ENCODE measurements at places on chromosomes 16 and 17.

- peak; percentile 23 for DNase-seq
Measured at GRCh38 chr17:31493656-31494155, 102.2 kb downstream of the RAB11FIP4 start.

DNA sequence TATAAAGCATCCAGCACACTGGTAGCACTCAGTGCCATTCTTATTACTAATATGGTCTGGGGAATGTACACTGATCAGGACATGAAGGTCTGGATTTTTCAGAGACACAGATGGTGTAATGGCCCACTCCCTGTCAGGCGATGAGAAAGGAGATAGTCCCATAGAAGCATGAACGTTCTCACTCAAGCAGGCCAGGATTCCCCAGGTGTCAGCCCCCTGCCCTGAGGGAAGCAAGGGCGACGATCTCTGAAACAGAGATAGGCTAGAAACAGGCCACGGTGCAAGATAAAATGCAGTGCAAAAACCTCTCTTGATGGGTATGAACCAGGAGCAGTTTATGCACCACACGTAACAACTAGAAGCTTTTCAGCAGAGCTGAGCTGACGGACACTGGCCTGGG lies 10.6 kb downstream of the PRPSAP1 start:
- no peak for DNase-seq

- DNase-seq = no peak
Measured at GRCh38 chr16:55810451-55810961, 22.4 kb downstream of the CES1 start.

DNA sequence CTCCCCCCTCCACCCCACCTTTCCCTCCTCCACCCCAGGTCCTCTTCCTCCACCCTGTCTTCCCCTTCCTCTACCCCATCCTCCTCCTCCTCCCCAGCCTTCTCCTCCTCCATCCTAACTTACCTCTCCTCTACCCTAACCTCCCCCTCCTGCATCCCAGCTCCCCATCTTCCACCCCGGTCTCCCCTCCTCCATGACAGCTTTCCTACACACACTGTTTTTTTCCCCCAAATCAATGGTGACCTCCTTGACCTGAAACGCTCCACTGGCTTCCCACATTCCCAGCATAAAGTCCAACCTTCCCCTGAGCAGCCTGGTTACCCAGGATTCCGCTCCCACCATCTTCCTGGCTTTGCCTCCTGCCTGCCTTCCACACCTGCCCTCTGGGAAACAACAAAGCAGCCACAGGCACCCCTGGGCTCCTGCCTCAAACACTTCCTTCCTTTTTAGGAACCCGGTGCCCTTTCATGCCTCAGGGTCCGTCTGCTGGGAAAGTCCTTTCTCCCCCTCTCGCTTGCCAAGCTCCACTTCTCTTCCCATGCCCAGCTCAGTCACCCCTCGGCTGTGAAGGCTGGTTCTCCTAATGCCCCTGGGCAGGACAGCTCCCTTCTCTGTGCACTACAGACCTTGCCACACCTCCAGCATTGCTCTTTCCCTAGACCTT lies 2.1 kb downstream of the RGS9 start:
- DNase-seq = no peak

DNA sequence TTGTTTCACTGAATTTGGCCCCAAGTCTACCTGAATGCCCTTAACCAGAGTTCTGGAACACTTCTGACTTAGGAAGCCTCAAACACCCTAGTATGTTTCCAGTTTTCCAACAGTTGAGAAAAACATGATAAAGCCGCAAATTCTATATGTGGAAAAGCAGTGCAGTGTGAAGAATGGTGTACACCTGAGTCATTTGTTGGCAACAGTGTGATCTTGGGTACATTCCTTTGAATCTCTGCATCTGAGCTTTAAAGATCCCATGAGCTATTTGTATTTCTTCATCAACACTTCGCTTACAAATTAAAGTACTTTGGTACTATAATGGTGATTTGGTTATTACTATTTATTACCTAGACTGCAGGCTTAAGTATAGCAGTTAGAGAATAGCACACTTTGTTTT lies 93.6 kb upstream of the TBX2 start:
- DNase-seq = no peak

DNA sequence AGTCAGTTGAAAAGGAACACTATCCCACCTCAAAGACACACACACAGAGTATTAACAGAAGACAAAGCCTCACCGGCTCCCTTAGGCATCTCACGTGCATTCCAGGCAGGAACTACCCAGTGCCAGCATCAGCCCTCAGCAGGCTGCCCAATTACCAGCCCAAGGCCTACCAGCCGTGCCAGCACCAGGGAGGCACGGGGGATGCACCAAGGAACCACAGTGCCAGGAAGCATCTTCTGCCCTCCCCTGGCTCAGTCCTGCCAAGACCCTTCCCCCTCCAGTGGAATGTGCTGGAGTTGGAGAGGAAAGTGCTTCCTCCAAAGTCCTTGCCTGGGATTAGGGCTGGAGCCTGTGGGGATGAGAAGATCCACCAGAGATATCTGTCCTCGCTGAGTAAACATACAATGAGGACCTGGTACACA lies 11.0 kb upstream of the KRT19 start:
- DNase-seq = no peak

DNA sequence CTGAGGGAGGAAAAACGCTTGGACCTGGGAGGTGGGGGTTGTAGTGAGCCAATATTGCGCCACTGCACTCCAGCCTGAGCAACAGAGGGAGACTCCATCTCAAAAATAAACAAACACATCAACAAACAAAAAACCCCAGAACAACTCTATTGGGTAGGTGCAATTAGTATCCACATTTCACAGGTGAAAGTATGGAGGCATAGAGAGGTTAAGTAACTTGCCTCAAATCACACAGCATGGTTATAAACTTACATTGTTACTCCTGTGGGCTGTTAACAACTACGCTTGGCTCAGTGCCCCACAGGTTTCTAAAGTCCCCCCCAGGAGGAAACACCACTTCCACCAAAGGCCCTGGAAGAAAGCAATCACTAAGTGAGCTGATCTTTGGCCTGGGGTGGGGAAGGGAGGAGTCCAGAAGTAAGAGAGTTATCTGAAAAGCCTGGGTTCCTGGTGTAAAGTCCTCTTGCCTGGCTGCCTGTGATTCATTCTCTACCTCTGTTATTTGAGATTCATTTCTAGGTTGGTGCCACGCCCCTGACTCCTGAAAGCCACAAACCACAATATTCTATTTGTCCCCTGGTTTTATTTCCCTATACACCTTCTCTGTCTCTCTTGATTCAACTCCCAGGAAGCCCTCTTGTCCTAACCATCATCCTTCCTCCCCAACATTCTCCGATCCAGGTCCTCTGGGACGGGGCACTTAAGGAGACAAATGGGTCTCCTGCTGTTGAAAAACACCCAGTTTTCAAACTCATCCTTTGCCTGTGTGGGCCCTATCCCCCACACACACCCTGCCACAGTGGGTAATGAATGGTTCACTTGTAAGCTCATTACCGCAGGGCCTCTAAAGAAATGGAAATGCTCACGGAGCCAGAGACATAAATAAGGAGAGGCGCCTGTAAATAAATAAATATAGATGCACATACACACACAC lies 195.4 kb downstream of the XYLT1 start:
- no peak for DNase-seq

DNA sequence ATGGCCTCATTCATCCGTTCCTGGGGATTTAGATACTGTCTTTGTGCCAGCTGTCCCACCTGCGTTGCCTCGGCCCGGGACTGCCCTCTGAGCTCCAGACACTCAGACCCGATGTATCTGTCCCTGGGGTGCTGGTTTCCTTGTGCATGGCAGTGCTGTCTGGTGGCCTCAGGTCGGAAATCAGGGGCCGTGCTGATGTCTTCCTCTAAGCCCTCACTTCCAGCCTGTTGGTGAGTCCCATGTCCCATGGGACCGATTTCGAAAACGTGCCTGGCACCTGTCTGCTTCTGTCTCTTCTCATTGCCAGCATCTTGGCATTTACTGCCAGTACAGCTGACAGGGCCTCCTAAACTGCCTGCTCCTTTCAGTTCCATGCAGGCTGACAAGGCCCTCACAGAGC lies 22.1 kb downstream of the NT5M start:
- no peak for DNase-seq

DNA sequence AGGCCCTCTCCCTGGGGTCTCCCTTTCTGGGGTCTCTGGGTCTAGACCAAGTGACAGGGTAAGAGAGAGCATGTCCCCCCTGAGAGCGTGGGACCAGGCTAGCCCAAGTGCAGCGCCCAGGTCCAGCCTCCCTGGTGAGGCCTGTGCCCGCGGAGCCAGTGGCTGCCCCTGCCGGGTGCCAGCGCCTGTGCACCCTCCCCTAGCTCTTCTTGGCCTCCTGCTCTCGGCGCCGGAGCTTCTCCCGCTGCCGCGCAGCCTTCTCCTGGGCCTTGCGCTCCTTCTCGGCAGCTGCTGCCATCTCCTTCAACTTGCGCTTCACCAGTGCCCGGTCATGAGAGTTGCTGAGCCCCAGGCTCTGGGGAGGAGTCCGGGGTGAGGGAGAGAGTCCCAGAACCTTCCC lies 17.3 kb downstream of the SAMD14 start:
- DNase-seq = no peak

DNA sequence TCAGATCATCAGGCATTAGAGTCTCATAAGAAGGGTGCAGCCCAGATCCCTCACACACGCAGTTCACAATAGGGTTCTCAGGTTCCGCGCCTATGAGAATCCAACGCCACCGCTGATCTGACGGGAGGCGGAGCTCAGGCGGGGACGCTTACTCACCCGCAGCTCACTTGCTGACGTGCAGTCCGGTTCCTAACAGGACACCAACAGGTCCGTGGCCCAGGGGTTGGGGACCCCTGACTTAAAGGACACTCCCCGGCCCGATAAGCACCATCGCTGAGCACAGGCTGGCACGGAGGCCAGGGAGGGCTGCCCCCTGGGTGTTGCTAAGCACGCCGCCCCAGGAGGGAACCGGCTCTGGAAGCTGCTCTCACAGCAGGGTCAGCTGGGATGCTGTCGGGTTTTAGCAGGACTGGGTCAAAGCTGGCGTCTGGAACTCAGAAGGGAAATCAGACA lies 30.1 kb upstream of the BAHCC1 start:
- DNase-seq = no peak

- no peak for DNase-seq
Measured at GRCh38 chr17:43983515-43984411, 20.7 kb upstream of the NAGS start.
